ENCODE measurements at places on chromosomes 4 and X.

- peak; percentile 59 for DNase-seq
These were observed 124.7 kb upstream of the C1QTNF7 start for GRCh38 chr4:15303052-15303641.

DNA sequence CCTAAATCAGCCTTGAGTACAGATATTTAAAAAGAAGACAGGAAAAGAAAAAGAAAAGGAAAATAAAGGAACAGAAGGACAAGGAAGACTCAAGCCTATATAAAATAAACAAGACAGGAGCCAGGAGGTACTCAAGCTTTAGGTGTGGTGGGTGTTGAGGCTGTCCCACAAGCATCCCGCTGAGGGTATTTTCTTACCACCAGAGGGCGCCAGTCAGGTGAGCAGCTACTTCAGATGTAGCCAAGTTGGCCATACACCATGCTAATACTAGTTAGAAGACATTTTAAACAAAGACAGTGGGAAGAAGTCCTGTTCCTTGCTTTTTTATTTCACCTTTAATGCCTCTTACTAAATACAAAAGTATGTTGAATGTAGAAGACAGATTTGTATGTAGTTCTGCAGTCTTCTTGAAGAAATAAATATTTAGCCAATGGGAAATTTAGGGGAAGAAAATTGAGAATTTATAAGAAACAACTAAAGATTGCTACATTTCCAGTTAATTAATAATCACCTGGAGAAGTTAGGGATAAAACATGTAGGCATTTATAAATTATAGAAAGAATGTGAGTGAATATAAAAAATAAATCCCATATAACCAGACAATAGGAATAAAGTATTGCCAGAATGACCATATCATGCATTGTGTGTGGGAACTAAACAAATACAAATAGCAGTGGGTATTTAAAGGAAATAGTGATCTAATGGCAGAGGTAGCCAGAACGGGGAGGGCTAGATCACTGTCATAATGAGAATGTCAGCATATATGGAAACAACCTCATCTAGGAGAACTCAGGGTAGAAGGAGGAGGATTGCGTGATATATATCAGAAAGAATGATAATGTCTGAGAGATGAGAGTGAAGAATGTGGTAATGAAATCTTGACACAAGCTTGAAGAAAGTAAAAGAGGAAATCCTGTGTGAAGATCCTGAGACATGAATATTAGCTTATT is 71.0 kb downstream of the MTHFD2L start:
- DNase-seq = peak; percentile 42

DNA sequence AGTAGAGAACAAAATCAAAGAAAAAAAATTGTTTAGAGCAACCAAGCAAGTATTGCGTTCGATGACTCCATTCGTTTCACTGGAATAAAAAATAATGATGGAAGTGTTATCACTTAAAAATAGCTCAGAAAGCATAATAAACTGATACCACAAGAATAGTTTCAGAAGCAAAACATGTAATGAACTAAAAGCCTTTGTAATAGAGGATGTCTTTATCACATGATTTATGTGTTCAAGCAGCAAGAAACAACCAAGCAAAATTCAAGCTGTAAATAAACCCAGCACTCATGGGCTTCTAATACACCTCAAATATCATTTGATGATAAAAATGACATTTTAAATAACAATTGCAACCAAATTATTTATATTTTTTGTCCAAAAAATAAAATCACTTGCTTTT is 192.2 kb downstream of the NDST4 start:
- DNase-seq = no peak

GRCh38 chrX:118569676-118570075 is 74.1 kb downstream of the DOCK11 start:
- no peak for DNase-seq

DNA sequence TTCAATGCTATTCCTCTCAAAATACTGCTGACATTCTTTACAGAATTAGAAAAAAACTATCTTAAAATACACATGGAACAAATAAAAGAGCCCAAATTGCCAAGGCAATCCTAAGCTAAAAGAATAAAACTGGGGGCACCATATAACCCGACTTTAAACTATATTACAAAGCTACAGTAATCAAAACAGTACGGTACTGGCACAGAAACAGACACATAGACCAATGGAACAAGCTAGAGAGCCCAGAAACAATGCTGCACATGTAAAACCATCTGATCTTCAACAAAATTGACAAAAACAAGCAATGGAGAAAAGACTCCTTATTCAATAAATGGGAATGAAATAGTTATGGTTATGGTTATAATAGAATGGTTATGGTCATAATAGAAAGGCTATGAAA is 482.6 kb downstream of the IDS start:
- DNase-seq = no peak

DNA sequence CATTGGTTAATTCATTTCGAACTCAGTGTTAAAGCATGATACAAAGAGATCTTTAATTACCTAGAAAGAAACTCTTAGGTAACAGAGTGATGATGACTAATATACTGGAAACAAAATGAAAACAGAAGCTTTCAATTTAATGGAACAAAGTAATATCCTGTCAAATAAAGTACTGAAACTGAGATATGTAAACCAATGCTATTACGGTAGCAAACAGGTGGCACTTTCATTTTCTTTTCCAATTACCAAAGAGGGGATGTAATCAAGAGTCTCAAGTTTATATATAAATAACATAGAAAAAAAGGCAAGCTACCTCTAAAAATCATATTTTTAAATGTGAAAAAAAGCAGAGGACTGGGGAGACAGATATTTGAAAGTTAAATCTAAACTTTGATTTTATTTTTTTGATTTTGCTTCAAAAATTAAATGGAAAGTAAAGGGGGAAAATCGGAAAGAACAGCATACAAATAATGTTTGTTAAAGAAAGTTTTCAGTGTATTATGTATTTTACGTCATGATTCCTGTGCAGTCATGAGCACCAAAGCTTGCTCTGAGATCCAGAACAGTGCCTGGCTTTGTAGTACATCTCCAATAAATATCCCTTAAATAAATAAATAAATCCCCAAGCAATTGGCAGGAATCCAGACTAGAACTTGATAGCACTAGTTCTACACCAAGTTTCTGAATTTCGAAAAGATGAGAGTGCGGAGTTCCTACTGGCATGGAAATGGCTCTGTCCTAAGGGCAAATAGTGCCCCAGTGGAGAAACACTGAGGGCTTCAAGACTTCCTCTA is 25.0 kb upstream of the RAPGEF2 start:
- DNase-seq = no peak

DNA sequence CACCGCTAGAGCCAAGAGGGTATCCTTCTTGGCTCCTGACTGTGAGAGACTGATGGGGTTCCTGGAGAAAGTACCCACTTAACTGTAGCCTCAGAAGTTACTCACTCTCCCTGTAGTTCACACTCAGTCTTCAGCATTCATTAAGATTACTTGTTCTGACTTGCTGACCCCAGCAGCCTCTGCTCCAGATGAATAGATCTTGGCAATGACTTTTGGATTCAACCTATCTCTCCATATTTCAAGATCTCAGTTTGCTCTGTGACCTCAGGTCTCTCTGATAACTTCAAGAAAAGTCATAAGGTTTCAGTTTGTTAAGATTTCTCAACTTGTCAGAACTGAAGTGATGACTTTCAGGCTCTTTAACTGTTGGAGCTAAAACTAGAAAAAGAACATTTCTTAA is 825.6 kb downstream of the PCDH7 start:
- DNase-seq = no peak

GRCh38 chrX:23644744-23645143 is 22.5 kb upstream of the PRDX4 start:
- DNase-seq = no peak

Data from T1000 (cell line).